AML-193 (cell line): ENCODE measurements at places on chromosomes 3 and 15.

GRCh38 chr3:172099495-172099808 is 60.1 kb downstream of the FNDC3B start:
- DNase-seq = no peak

GRCh38 chr15:77622934-77623754 is 9.6 kb downstream of the LINGO1 start:
- no peak for DNase-seq

GRCh38 chr15:58355973-58356372 is 75.8 kb upstream of the LIPC start:
- no peak for DNase-seq

GRCh38 chr15:51935466-51936104 is 36.0 kb downstream of the LEO1 start:
- no peak for DNase-seq

DNA sequence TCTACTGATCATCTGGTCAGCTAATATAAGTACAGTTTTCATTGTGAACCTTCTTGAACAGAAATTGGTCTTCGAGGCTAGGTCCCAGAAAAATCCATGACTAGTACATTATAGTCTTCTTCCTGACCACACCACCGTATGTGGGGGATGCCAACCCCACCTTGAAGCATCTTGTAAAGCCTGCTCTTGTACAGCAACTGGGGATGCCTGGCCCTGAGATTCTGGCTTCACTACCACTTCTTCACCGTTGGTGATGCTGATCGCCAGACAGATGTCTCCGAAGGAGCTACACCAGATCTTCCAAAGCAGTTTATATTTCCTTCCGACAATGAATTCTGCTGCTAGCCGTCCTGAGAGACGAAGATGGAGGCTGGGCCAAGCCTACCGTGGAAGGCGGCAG is 238.3 kb downstream of the CDIN1 start:
- no peak for DNase-seq

- no peak for DNase-seq
These were observed 60.3 kb upstream of the SMAD6 start for GRCh38 chr15:66641485-66642315.

GRCh38 chr3:111252779-111253178 is 181.2 kb downstream of the NECTIN3 start:
- DNase-seq = no peak

GRCh38 chr3:16151109-16151508 is 23.4 kb upstream of the GALNT15 start:
- DNase-seq = peak; percentile 50

- no peak for DNase-seq
These were observed 10.3 kb downstream of the RTP1 start for GRCh38 chr3:187207624-187208023.

DNA sequence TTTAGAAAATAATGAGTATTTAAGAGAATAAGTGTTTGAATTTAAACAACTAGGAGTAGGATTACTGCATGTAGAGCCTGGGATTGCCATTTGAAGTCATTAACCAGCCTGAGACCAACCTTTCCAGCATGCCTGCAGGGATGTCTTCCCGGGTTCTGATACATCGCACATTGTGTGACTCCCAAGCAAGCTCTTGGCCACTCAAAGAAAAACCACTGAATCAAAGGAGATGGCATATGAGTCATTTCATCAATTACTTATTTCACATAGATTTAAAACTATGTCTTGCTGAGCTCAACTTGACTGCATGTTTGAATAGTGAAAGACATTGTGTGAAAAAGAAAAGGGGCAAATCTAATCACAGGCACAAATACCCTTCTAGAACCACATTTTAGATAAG is 15.0 kb upstream of the THBS1 start:
- no peak for DNase-seq

DNA sequence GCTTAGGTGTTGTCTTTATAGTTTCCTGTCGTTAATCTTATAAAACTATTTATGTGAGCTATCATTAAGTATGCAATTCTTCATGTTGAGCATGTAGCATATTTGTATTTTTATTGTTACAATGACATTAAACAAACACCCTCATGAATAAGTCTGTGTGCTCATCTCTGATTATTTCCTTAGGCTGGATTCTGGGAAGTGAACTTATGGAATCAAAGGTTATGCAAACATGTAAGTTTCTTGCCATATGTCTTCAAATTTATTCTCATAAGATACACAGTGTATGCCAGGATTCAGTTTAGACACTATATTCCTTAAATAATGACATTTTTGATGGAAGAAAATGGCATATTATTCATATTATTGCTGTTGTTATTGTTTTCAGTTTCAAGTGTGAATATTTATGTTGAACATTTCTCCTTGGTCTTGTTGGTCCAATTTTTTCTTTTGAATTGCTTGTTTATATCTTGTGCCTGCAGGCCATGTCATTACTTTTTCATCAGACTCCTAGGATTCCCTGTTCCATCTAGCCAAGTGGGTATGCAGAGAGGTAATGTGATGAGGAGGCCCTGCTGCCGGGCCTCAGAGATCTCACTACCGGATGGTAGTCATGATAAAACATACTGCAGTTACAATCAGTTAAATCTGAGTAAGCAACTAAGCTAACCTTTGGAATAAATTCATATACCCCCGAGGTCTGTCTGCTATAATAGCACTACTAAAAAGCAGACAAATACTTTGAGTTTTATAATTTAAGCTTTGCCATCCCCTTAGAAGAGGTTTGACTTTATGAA is 684.3 kb upstream of the SGO1 start:
- no peak for DNase-seq

DNA sequence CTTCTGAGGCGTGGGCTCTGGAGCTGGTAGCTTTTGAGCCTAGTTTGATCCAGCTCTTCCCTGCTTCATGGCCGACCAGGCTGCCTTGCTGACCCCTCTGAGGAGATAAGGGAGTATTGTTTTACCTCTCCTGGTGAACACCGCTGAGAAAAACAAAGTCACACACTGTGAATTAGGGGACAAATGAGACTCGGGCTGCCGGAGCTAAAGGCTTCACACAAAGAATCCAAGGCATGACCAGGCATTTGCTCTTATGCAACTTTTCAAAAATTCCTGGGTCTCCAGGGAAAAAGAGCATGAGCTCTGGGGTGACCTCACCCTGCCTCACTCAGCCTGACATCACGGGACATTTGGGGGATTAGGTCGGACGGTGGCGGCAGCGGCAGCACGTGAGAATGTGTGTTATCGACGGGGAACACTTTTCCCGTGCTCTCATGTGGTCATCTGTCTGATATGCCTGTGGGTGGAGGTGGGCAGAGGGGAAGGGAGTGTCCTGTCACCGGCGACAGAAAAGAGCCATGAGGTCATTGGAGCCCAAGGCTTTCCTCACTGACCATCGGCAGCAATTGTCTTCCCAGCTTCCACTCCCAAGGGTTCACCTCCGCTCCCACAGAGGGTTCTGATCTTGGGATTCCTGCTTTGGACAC is 61.0 kb downstream of the TMEM44 start:
- no peak for DNase-seq

- no peak for DNase-seq
These were observed 1.8 kb downstream of the CXCR6 start for GRCh38 chr3:45944830-45945620.

DNA sequence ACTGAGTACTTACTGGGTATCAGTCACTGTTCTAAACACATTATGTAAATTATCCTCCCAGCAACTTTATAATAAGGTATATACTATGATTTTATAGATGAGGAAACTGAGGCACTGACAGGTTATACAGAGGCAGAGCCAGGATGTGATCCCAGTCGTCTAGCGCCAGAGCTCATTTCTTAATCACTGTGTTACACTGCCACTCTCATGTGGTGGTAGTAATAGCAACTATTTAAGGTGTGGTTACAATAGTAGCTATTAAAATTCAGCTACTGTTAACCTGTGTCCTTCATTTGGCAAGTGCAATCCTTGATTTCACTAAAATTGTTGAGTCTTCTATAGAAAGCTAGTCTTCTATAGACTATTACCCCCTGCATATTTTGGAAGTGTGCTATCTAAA is 43.1 kb upstream of the TRPC1 start:
- no peak for DNase-seq

DNA sequence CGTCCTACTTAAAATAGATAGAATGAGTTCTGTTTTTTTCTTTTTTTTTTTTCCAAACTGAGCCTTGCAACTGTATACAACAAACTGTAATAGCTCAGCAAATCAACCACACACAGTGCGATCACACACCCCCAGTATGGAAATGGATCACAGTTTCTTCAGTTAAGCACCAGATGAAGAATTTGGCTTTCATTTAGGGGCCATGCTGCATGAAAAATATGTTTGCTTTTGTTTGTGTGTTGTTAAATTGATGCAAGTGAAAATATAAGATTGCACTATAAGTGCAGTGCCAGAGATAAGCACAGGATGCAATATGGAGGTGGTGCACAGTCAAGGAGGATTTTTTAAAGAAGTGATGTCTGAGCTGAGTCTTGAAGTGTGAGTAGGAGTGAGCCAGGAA is 17.8 kb downstream of the CCDC54 start:
- DNase-seq = no peak

GRCh38 chr3:151075869-151076562 is 9.4 kb upstream of the MED12L start:
- no peak for DNase-seq

DNA sequence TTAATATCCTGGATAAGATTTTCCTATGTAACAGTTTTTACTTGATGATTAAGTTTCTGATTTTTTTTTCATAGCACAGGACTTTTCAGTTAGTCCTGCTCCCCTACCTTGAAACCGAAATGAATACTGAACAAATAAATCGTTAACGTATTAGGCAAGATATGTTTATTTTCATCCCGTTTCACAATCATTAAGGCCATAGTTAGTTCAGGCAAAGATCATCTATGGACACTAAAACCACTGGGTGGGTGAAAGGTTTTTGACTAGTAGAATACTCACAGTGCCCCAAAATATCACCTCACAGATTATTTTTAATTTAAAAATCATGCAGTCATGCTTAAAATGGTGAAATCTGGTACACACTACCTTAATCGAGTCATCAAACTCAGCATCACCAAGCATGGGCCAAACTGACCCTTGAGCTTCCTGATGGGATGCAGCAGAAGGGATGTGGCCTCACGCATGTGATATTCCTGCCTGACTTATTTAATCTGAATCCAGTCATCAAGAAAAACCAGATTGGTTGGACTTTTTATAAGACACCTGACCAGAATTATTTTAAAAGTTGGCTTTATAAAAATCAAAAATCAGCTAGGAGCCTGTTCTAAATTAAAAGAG is 365.0 kb downstream of the LPP start:
- no peak for DNase-seq

DNA sequence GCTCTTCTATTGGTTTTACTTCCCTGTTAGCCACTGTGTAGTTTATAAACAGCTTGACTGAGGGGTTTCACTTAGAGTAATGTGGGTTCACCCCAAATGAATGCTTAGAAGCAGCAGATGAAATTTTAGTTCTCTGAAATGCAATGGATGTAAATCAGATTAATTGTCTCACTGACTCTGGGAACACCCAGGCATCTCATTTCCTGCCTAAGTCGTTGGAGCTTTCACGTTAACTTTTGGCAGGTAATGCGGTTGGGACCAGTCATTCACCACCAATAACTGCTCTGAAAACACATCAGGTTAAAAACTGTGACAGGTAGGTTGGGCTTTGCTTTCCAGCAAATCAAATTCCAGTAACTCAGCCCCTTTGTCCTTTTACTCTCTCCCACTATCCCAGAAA is 775.4 kb downstream of the NTRK3 start:
- no peak for DNase-seq

DNA sequence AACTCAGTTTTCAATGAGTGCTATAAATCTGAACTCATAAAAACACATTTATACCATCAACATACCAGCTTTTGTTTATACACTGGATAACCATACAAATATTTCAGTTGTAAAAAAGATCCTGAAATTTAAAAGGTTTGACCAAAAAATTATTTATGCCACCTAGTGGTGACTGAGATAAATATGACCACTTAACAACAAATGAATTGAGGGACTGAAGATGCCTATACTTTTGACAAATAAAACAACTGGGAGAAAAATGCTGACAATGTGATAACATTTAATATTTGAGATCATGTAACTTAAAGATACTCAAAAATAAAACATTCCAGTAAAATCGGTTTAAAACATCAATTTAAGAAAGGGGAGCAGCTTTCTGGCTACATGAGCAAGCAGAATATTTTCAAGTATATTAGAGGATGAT is 30.4 kb downstream of the ATG3 start:
- peak; percentile 72 for DNase-seq

DNA sequence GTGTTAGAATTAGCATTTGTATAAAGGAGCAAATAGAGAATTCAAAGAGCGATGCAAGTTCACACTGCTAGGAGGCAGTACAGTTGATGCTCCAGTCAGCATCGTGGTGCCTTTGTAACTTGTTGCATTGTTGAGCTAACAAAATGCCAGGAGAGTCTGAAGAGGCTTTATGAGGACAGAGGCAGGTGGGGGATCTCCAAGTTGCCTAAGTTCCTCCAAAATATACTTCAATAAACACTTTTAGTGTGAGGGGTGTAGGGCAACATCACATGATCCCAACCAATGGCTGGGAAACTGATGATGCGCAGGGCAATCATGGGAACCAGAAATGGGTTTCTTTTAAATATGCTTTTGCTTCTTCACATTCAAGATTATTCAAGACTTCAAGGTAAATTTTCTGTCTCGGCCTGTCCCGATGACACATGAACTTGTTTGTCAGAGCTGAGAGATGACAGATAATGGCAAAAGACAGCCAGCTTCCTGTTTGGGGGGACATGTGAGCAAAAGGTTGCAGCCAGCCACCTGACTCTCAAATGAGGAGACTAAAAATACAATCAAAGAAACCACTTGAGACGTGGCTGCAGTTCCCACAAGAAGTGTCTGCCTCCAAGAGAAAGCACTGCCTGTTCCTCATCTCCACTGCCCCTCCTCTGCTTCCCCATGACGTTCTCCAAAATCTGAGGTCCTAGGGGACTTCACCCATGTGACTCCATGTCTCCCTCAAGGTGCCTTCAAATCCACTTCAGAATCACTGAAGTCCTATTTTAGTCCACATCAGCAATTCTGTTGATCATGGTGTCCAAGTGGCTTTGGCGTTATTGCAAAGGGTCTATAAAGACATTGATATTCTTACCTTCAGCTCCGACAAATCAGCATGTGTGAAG is 39.3 kb downstream of the KLHL6 start:
- no peak for DNase-seq

GRCh38 chr15:96332637-96333121 is 2.2 kb downstream of the NR2F2 start:
- no peak for DNase-seq

- DNase-seq = no peak
These were observed 62.7 kb upstream of the BLM start for GRCh38 chr15:90654233-90655136.
